ENCODE measurements at places on chromosomes 4 and X. TPM values are rescaled to one million over a fixed set of nuclear protein-coding genes. Genes with fewer than 3 reads are reported as not detected.

- no peaks in the 10 kb centered on the region for H3K27me3 ChIP-seq
- H3K4me3 ChIP-seq, result no peak overlapping the region
- no peak for DNase-seq
- no peaks in the 10 kb centered on the region for H3K4me1 ChIP-seq
- H3K27ac ChIP-seq, result no peak overlapping the region
- no peaks in the 10 kb centered on the region for H3K36me3 ChIP-seq
Observed at GRCh38 chrX:9252182-9252581, 212.7 kb upstream of the TBL1X start.

DNA sequence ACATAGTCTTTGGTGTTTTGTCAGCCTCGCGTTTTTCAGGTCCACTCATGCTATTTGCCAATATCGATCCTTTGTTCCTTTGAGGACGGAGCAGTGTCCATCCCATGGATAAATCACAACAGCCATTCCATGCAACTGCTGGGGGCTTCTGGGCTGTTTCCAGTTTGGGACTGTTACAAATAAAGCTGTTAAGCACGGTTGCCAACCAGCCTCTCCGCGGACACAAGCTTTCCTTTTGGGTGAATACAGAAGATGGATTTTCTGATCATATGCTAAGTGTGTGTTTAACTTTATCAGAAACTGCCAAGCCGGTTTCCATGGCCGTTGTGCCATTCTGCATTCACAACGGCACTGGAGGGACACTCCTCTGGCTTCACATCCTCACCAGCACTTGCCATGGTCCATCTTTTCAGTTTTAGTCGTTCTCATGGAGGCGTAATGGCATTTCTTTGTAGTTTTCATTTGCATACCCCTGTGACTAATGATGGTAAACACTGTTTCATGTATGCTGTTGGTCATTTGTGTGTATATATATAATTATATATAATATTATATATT, 67.8 kb downstream of the ABLIM2 start:
- no peak overlapping the region for H3K4me3 ChIP-seq
- H3K4me1 ChIP-seq, result no peaks in the 10 kb centered on the region
- no peaks in the 10 kb centered on the region for H3K27me3 ChIP-seq
- no peak overlapping the region for H3K27ac ChIP-seq

GRCh38 chr4:168751263-168752225, 254.7 kb downstream of the PALLD start:
- no peak for DNase-seq
- H3K27me3 ChIP-seq, result no peaks in the 10 kb centered on the region
- H3K4me1 ChIP-seq, result peaks cover 4% of the 10 kb centered on the region

- peaks cover 2% of the 10 kb centered on the region for H3K27me3 ChIP-seq
- H3K36me3 ChIP-seq, result peaks cover 11% of the 10 kb centered on the region
Observed at GRCh38 chrX:47629419-47630200, at the start of gene CFP. CFP (minus strand) TSS chrX:47629930; CDS start chrX:47629844, 86 bp downstream.

GRCh38 chr4:7859326-7859725, 80.3 kb downstream of the AFAP1 start:
- no peak for DNase-seq
- no peak overlapping the region for H3K27ac ChIP-seq
- peaks cover 48% of the 10 kb centered on the region for H3K4me1 ChIP-seq
- peaks cover 18% of the 10 kb centered on the region for H3K36me3 ChIP-seq
- no peak overlapping the region for H3K4me3 ChIP-seq
- H3K27me3 ChIP-seq, result peaks cover 13% of the 10 kb centered on the region

Gene FOXR2
- not detected for total RNA-seq

Gene GAGE12F
- not detected for total RNA-seq

Gene LRCH2
- not detected for total RNA-seq

GRCh38 chr4:129264008-129264657, 168.2 kb downstream of the C4orf33 start:
- H3K36me3 ChIP-seq, result no peaks in the 10 kb centered on the region
- no peak overlapping the region for H3K4me3 ChIP-seq
- peaks cover 7% of the 10 kb centered on the region for H3K27me3 ChIP-seq
- peaks cover 7% of the 10 kb centered on the region for H3K4me1 ChIP-seq
- no peak overlapping the region for H3K27ac ChIP-seq

Gene ADGRA3
- total RNA-seq, result 19.8 TPM

DNA sequence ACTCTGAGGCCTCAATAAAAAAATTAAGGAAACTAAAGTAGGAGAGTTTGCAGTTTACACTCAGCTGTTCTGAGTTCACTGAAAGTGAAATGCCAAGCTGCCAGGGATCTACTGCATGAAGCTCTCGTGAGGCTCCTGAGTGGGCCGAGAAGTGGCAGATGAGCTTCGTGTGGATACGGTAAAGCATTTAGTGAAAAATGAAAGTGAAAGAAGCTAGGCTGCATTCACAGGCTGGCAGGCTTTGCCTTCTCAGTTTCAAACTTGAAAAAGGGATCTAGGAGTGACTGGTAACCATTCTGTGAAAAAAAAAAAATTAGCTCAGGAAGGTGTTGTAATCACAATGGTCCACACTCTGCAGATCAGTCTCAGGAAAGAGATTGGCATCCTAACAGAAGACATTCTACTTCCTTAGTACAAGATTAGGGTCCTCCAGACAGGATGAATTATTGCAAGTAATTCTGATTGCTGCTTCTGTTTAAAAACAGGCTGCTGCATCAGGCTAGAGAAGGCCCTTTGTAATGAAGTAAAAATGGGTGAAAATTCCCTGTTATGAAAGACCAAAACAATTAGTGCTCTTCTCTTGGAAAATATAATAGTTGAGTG, 679.9 kb downstream of the RPA4 start:
- H3K36me3 ChIP-seq, result no peaks in the 10 kb centered on the region
- no peaks in the 10 kb centered on the region for H3K27me3 ChIP-seq
- peak overlapping the region; percentile 62 for H3K27ac ChIP-seq
- peak; percentile 28 for DNase-seq
- peaks cover 8% of the 10 kb centered on the region for H3K4me1 ChIP-seq

DNA sequence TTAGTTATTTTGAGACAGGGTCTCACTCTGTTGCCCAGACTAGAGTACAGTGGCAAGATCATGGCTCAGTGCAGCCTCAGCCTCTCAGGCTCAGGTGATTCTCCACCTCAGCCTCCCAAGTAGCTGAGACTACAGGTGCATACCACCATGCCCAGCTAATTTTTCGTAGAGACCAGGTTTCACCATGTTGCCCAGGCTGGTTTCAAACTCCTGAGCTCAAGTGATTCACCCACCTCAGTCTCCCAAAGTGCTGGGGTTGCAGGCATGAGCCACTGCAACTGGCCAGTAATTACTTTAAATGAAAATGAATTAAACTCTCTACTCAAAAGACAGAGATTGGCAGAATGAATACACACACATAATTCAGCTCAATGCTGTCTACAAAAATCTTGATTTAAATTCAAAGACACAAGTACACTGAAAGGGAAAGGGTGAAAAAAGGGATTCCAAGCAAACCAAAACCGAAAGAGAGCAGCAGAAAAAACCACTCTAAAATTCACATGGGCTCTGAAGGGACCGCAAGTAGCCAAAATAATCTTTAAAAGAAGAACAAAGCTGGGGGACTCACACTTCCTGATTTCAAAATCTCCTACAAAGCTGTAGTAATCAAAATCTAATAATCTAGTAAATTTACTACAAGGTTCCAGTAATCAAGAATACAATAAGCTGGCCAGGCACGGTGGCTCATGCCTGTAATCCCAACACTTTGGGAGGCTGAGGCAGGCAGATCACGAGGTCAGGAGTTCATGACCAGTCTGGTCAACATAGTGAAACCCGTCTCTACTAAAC, 11.8 kb upstream of the SPON2 start:
- DNase-seq, result no peak
- peaks cover 23% of the 10 kb centered on the region for H3K36me3 ChIP-seq
- H3K27me3 ChIP-seq, result peaks cover 4% of the 10 kb centered on the region
- no peak overlapping the region for H3K4me3 ChIP-seq

- no peaks in the 10 kb centered on the region for H3K4me1 ChIP-seq
- no peak overlapping the region for H3K4me3 ChIP-seq
- no peak for DNase-seq
- H3K27me3 ChIP-seq, result no peaks in the 10 kb centered on the region
- no peak overlapping the region for H3K27ac ChIP-seq
- no peaks in the 10 kb centered on the region for H3K36me3 ChIP-seq
Observed at GRCh38 chr4:7687796-7688195, 251.9 kb downstream of the AFAP1 start.

GRCh38 chr4:145347684-145348083, 134.0 kb upstream of the SMAD1 start:
- no peaks in the 10 kb centered on the region for H3K36me3 ChIP-seq
- DNase-seq, result no peak
- H3K4me1 ChIP-seq, result no peaks in the 10 kb centered on the region
- no peak overlapping the region for H3K27ac ChIP-seq

DNA sequence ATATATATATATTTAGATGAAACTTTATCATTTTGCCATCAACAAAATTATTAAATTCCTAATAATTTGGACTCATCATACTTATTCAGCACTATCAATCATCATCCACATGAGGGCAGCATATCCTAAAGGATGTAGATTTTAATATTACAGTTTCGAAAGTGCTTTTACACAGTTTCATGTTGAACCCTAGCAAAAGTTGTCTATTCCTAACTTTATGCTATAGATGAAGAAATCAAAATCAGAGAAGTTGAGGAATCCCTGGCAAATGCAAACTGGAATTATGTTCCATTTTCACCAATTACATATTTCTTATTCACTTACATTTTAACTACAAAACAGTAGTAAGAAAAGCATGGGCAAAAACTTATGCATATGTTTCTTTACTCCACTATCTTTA, 36.6 kb upstream of the UGT2A1 start:
- H3K4me3 ChIP-seq, result no peak overlapping the region
- H3K27ac ChIP-seq, result no peak overlapping the region
- H3K4me1 ChIP-seq, result no peaks in the 10 kb centered on the region
- H3K36me3 ChIP-seq, result no peaks in the 10 kb centered on the region

Gene AFM
- not detected for total RNA-seq

DNA sequence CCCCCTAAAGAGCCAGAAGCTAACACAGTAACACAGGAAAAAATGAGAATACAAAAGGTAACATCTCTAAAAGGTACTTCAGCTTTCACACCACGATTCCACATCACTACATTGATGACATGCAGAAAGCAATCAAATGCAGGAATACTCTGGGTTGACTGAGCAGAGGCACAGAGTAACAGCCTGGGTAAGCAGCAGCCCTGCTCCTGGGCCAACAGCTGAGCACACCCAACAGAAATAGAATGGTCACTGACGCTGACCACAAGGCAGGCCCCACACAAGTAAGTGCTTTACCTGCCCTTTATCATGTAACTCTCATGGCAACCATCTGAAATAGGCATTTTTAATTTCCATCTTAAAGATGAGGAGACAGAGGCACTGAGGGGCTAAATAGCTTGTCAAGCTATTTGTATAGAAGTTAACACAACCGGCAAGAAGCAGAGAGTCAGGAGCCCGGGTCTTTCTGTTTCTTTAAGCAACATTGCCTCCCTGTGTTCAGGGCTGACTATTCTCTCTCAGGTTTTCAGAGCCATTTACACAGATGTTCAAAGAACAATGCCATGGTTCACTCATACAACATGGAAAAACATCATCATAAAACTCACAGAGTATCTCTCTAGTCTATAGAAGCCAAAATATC, 168.9 kb downstream of the ZNF674 start:
- no peaks in the 10 kb centered on the region for H3K27me3 ChIP-seq
- no peaks in the 10 kb centered on the region for H3K36me3 ChIP-seq
- no peak overlapping the region for H3K27ac ChIP-seq

DNA sequence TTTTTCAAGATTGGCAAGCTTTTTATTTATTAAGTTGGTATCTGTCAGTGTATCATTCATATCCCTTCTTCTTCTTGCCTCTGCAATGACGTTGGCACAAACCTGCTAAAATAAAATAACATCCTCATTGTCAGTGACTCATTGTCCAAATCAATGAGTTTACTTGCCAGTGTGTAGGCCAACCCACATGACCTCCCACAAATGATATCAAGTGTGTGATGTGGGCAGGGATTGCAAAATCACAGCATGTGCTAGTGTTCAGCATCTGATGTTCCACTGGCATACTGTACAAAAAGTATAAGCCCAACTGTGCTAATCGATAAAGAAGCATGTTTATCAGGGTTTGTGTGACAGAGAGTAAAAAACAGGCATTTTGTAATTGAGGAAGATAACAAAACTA, 25.5 kb downstream of the GPAT3 start:
- DNase-seq, result no peak
- H3K4me1 ChIP-seq, result peaks cover 24% of the 10 kb centered on the region
- H3K36me3 ChIP-seq, result no peaks in the 10 kb centered on the region
- no peak overlapping the region for H3K27ac ChIP-seq
- H3K4me3 ChIP-seq, result no peak overlapping the region

GRCh38 chrX:136662976-136663375, 15.0 kb downstream of the CD40LG start:
- peaks cover 84% of the 10 kb centered on the region for H3K4me1 ChIP-seq
- peaks cover 60% of the 10 kb centered on the region for H3K36me3 ChIP-seq
- no peak overlapping the region for H3K4me3 ChIP-seq
- DNase-seq, result no peak
- peak overlapping the region; percentile 74 for H3K27ac ChIP-seq
- no peaks in the 10 kb centered on the region for H3K27me3 ChIP-seq

Measured in activated T-helper 1 cell treated with anti-CD3 and anti-CD28 coated beads, Interleukin-12 subunit alpha, Interleukin-12 subunit beta, Interleukin-2, Interleukin-4 antibody, amounts not matched to agents 30 ng/mL and 10 ng/mL and 1 ng/mL, durations not matched to agents 14 hours and 24 hours and 36 hours (primary cell).